ENCODE measurements at places on chromosomes 1 and 21.

GRCh38 chr1:201404055-201404454 is 4.9 kb upstream of the LAD1 start:
- DNase-seq = no peak

- no peak for DNase-seq
These were observed 22.1 kb downstream of the CLIC4 start for GRCh38 chr1:24767351-24767750.

- DNase-seq = no peak
These were observed 253.5 kb upstream of the CACYBP start for GRCh38 chr1:174746024-174746808.

- DNase-seq = no peak
These were observed 36.4 kb downstream of the PALMD start for GRCh38 chr1:99682291-99682751.

- no peak for DNase-seq
These were observed 2.3 kb downstream of the KRTAP10-8 start for GRCh38 chr21:44614161-44614631.

DNA sequence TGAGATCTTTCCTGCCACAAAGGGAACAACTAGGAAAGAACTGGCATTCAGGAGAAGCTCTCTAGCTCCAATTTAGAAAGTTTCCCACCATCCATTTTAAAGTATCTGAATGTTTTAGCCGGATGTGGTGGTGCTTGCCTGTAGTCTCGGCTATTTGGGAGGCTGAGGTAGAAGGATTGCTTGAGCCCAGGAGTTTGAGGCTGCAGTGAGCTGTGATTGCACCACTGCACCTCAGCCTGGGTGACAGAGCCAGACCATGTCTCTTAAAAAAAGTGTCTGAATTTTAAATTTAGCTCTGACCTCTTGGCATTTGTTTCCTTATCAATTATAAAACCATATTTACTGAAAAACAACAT is 67.2 kb downstream of the RPAP2 start:
- no peak for DNase-seq

DNA sequence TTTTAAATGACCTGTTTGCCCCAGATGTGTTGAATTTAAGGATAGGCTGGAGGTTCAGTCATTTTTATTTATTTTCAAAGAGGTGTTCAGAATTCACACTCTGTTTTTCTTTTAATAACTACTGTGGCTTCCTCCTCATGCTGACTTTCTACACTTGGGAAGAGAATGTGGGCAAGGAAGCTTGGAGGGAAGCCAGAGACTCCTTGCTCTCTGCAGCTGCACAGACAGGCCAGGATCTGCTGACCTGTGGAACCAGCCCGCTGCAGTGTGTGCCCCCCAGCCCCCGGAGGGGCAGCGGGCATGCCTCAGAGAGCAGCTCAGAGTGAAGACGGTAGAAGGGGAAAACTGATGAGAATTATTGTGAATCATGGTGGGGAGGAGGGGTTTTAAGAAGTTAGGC is 16.9 kb downstream of the MGST3 start:
- no peak for DNase-seq
